SK-MEL-5 (cell line): ENCODE measurements at places on chromosomes 11 and 22.
A peak's percentile ranks its signal among the peaks of the same experiment; 100 is the strongest.

DNA sequence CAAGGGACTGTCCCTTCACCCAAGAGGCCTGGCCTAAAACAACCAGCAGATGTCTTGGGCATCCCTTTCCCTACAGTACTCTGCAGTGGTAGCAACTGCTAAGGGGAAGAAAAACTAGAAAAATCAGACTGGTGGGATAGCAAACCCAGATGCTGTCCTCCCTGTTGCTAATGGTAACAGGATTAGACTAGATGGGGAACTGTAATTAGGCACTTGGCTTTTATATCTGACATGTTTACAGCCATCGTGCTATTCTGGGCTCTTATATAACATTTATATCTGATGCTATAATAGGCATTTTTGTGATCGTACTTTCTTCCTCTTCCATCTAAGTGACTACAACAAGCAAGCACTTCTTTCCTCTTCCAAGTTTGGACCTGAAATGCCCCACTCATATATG, 316.7 kb downstream of the DLG2 start:
- DNase-seq: no peak

DNA sequence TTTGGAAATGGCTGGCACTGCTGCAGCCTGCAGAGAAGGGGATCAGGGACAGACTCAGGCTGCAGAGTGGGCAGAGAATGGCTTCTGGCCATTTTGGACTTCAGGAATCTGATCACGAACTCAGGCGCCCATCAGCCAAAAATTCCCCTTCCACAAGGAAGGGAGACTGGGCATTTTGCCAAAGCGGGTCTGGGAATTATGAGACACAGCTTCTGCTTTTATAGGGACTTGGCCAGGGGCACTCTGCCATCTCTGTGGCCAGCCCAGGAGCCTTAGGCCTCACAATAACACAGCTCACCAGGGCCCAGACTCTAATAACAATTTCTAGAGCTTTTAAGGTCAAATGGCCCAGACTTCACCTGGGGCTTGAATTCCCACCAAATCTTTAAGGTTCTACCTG, 74.7 kb downstream of the CHST1 start:
- no peak for DNase-seq

DNA sequence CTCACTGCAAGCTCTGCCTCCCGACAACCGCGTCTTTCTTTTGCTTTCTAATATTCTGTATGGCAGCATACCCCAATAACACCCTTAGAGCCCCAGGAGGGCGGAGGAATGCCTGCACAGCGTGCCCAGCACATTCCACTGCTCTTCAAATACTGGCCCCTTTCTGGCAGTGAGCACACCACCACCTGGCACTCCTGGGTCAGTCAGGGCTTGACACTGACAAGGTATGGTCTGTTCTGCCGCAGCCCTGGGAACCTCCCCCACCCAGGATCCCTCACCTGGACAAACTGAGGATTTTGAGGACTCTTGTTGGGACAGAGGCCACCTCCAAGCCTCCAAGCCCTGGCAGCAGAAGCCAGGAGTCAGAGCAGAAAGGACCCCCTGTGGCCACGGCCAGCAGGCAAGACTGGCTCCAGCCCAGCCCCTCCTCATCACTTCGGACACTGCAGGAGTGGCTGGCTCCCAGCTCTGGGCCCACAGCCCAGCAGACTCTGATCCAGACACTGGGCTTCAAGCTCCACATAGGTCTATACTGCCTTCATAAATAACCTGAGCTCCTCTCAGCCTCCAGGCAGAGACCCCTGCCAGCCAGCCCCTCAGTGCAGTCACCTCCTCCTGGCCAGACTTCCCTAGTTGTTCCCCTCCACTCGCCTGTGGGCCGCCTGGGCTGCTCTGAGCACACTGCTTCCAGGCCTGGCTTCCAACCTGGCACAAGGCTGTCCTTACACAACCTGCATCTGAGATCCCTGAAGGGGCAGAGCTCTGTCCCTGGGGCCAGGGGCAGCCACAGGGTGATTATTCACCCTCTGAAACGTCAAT, 14.5 kb downstream of the CARS1 start:
- DNase-seq: no peak

- DNase-seq: no peak
Measured at GRCh38 chr11:62889126-62889483, 8.4 kb downstream of the SLC3A2 start.

DNA sequence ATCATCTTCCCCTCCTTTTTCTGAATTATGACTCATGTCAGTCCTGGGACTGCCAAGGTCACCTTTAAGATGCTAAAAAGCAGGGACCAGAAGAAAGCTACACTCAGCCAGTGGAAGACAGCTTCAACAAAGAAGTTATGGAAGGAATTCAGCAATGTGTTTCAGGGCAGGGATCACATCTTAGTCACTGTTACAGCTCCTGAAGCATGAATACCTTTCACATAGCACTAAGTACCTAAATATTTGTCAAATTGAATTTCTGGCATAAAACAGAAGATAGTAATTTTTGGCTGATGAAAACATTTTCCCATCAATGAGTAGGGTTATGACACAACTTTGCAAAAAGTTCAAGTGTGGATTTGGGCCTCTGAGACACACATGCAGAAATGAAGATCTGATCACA, 5.2 kb downstream of the DDB1 start:
- DNase-seq: no peak

DNA sequence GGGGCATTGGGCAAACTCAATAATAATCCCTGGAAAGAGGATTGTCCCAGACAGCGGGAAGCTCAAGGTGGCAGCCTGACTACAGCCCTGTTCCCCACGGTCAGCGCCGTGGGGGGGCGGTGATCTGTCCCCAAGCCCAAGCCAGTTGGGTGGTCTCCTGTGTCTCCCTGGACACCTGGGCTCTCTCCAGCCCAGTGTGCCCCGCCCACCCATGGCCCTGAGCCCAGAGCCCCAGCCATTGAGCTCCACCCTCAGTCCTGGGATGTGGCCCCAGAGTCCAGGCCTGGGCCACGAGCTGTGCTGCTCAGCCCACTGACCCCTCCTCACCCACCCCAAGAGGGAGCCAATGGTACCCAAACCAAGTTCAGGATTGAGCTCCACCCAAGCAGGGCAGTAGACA, 27.9 kb upstream of the PDE2A start:
- no peak for DNase-seq

- no peak for DNase-seq
Measured at GRCh38 chr11:3074912-3075589, 17.8 kb upstream of the CARS1 start.

GRCh38 chr11:7555052-7555699, 41.4 kb downstream of the PPFIBP2 start:
- DNase-seq: peak; percentile 34
